ENCODE measurements at places on chromosomes 3 and 15. TPM values are rescaled to one million over a fixed set of nuclear protein-coding genes. Genes with fewer than 3 reads are reported as not detected.

The CASR gene
- not detected for polyA plus RNA-seq

DNA sequence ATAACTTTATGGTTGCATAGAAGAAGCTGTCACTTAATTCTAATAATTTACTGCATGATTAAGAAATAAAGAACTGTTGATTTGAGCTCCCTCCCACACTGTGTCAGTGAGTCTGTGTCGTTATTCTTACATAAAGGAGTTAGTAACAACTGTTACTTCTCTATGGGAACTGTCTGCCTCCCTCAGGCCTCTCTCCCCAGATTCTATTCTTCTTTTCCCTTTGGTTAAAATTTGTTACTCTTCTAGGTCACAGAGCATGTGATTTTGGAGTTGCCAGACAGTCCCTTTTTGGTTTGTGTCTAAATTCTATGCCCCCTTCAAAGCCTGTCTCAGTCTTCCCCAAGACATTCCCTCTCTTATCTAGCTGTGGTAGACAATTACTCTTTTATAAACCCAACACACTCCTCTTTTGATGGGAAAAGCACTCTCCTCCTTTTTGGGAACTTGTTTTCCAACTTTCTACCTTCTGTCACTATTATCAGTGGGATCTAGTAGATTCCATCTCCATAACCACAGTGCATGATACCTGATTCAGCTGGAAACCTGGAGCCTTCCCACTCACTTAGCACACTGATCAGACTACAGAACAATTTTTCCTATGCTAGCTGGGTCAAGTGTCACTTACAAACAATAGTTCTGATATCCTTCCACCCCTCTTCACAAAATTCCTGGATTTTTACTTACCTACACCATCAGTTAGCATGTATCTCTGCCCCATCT lies 422.1 kb upstream of the TGFBR2 start:
- DNase-seq: no peak

DNA sequence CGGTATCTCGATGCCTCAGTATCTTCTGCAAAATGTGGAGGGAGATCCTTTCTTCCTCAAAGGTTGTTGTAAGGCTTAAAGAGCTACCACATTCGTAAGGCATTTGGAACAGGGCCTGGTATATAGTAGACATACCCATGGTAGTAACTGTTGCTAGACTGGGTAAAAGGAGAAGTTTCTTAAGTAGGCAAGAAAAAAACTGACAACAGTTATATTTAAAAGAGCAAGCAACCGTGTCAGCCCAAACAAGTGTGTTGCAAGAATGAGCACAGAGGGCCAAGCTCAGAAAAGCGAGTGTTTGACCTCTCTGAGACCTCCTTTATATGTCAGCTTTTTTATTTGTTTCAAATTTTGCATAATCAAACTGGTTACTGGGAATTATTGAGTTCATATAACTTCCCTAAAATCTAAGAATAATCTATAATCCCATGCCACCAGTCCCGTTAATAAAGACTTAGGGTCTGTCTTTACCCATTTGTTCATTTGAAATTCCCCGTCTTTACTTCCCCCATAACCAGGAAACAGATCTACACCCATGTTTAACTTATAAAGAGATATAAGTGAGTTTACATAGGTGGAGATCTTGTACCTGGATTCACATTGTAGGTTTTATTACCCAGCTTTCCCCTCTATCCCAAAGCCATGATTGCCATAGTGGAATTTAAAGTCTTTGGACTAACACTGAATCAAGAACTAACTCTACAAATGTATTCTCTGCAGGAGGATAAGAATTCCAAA lies 7.3 kb downstream of the B3GNT5 start:
- DNase-seq: no peak

DNA sequence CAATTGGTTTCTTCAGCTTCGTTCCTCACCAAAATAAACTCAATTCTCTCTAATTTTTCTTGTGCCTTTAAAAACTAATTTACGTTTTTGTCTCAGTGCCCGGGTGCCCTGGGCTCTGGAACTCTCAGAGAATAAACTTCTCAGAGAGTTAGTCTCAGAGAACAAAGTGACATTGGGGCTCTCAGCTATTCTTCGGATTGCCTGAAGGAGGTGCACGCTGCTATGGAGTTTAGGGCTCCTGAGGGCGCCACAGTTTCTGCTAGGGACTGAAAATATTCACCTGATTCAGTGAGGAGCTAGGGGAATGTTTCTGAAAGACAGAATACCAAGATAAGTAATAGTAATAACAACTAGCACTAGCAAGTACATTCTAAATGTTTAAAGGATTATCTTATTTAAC lies 22.7 kb downstream of the ZIC4 start:
- DNase-seq: no peak

The COPB2 gene
- polyA plus RNA-seq: 198 TPM

GRCh38 chr15:98981851-98982722 lies 25.5 kb downstream of the PGPEP1L start:
- DNase-seq: peak; percentile 48

DNA sequence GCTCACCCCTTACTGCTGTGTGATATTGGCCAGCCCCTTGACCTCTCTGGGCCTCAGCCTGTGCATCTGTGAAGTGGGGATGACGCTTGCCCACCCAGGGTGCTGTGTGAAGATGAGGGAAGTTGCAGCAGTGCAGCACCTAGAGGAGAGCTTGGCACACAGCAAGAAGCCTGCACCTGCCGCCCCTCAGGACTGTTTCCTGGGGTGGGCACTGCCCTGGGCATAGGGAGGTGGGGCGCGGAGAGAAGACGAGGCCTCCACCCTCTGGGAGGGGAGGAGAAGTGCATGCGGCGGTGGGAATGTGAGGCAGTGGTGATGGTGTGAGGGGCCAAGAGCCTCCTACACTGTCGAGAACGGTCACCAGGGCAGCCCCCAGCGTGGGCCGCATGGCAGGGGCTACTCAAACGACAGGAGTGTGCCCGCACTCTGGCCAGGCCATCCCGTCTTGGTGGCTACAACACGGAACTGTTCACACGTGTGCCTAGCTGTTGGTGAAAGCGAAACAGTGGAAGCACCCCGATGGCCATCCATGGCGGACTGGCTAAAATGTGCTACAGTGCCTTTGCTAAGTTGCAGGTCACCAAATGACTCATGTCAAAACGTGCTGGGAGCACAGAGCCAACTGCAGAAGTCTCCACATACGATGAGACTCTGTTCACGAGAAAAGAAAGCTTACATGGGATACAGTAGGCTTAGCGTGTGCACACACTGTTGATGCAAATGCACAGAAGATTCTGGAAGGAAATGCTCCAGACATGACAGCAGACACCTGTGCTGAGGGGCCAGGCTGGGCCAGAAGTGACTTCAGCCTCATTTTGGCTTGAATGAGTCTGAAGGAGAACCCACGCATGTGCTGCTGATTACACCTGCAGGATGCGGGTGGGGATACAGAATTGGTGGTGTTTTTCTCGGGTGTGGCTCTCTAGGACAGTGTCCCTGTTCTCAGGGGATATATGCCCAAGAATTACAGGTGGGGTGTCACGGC lies 40.4 kb upstream of the IQSEC1 start:
- DNase-seq: no peak

GRCh38 chr15:51758645-51759044 lies 7.2 kb downstream of the TMOD2 start:
- peak; percentile 84 for DNase-seq

The COL6A6 gene
- polyA plus RNA-seq: 0.08 TPM

- DNase-seq: no peak
Observed at GRCh38 chr15:90711418-90711824, 5.7 kb upstream of the BLM start.

GRCh38 chr15:42087460-42087859 lies 6.9 kb downstream of the PLA2G4D start:
- no peak for DNase-seq

DNA sequence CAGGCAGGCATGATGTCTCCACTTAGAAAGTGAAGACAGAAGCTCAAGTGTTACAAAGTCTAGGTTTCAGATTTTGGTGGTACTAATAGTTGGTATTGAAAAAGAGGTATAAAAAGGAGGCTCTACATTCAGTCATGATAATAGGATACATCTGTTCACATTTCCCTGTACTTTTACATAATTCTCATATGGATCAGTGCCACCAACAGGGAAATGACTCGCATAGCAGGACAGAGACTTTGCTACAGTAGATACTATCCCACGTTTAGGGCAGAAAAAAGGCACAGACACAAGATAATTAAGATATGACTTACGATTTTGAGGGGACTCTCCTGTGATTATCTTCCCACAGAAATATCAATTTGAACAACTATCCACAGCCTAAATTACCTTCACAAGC lies 1062.9 kb upstream of the EPHA6 start:
- DNase-seq: no peak

DNA sequence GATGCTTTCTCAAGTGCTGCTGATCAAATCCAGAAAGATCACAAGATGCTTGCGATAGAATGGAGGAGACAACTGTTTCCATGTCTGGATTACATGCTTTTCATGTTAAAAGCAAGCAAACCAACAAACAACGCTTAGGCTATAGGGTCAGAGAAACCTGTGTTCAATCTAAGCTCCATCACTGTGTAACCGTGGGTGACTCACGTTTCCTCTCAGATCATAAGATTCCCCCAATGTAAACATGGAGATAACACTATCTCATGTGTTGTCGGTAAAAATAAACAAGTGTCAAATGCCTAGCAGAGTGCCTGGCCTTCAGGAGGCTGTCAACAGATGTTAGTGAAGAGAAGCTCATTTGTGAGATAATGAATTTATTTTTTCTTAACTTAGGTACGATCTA lies 907.8 kb downstream of the NTRK3 start:
- DNase-seq: peak; percentile 27

DNA sequence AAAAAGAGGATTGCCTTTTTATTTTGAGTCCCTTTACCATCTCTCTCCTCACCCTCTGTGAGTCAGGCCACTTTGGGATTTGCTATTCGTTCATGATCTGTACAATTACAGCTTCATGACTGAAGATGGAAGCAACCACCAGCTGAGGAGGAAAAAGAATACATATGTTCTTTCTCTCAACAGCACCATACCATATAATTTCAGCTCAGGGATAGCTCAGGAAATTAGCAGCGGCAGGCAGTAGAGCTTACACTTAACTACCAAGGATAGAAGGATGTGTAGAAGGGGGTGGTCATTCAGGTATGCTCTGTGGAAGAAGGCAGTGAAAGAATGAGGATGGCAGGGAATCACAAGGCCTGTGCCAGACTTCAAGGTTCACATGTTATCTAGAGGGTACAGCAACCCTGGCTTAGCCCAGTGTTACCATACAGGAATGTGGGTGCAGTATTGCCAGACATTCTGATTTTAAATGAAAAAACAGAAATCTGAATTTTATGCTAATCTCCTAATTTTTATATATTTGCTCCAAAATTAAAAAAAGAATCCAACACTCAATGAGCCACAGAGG lies 17.9 kb downstream of the PLS1 start:
- no peak for DNase-seq

DNA sequence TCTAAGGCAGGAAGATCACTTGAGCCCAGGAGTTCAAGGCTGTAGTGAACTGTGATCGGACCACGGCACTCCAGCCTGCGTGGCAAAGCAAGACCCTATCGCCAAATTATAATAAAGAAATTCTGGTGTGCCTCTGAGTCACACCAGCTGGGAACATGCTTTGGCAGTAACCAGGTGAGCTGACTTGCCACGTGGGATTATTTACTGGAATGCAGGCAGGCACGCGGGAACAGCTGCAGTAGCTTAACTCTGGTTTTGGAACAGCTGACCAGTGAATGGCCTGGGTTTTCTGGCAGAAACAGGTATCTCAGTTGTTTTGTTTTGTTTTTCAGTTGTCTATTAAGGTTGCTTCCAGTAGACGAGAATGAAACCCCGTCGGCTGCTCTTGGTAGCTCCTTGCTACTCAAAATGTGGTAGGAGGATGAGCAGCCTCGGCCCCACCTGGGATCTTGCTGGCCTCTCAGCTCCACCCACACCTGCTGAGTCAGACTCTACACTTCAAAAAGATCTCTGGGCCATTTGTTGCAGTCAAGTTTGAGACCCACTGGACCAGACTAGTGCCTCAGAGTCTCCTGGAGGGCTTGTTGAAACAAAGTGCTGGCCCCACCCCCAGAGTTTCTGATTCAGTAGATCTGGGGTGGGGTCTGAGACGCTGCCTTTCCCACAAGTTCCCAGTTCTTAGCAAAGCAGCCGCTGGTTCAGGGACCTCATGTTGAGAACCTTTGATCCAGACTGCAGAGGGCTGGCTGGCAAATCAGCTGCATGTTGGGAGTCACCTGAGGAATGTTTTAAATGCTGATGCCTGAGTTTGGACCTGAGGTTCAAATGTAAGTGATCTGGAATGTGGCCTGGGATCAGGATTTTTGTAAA lies 26.6 kb downstream of the IDH2 start:
- no peak for DNase-seq

DNA sequence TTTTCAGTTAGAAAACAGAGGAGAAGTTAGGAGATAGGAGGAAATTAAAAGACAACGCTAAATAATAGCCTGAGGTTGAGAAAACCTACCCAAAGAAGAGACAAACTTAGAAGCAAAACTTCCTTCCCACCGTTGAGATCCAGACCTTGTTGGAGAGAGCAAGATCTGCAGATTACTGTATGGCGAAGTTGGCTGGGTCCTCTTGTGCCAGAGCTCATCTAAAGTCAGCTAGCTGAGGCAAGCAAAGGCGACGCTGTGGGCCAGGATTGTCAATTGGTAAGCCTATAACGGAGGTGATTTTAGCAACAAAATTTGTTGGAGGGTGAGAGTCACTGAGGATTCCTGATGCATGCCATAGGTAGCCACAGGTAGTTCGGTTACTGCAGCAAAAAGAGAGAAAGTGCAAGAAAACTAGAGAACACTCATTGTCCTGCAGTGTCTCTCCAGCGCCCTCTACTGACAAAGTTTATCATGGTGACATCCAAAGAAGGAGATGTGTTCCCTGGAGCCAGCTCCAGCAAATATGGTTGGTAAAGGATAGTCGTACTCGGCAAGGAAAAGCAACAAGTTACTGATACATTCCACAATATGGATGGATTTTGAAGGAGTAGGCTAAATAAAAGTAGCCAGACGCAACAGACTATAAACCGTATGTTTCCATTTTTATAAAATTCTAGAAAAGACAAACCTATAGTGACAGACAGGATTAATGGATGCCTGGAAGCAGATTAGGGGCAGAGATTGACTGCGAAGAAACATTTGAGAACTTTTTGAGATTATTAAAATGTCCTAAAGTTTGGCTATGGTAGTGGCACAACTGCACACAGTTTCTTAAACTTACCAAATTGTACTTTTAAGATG lies 9.8 kb upstream of the OR5K4 start:
- peak; percentile 53 for DNase-seq

GRCh38 chr15:41487802-41488201 lies 5.9 kb upstream of the ITPKA start:
- DNase-seq: no peak

DNA sequence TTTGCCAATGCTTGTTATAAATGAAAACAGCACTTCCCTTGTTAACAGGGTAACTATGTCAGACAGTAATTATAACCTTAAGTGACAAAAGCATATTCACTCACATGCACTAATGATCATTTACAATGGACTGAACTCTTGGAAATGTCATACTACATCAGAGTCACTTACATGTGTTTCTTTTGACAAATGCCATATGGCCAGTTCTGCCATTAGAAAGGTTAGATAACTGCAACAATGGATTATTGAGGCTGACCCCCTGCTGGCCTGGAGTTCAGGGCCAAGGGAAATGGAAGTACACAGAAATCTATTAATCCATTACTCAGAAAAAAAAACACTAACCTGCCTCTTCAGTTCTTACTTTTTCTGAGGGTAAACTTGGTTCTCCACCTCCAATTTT lies 313.4 kb downstream of the CNTN3 start:
- DNase-seq: no peak

Measured in GM23248 (cell line).